ENCODE measurements at places on chromosomes 6 and 20.

- DNase-seq = no peak
Observed at GRCh38 chr6:52741872-52742271, 21.4 kb downstream of the GSTA2 start.

DNA sequence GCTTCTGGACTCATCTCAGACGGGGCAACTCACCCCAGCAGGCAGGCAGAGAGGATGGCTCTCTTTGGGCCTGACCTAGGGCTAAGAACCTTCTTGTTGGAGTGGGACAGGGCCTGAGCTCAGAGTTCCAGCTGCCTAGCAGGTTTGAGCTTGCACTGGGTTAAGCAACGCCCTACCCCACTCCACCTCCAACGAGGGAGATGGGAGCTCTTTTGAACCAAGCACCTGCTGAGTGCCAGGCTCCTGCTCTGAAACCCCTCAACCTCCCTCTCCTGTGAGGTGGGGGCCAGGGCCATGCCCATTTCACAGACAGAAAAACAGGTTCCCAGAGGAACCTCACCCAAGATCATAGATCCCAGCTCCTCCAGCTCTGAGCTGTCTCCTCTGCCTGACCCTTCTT is 54.3 kb downstream of the SNAI1 start:
- no peak for DNase-seq

GRCh38 chr6:20805021-20805420 is 270.8 kb downstream of the CDKAL1 start:
- no peak for DNase-seq

DNA sequence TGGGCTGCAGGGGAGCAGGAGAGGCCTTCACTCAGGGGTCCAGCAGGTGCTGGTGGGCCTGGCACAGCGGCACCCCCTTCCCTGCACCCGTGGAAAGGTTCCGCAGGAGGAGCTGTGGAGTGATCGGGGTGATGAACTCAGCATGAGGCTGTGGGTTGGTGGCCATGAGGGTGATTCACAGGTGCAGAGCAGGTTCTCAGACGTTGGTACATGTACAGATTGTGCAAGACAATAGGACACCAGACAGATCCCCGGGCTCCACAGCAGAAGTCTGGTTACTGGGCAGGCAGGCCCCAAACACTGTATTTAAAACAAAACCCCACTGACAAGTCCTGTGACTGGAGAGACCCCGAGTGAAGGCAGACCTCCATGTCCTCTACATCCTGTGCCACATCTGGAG is 151.6 kb upstream of the CDH4 start:
- DNase-seq = no peak

GRCh38 chr20:17083738-17084137 is 143.1 kb upstream of the PCSK2 start:
- no peak for DNase-seq

DNA sequence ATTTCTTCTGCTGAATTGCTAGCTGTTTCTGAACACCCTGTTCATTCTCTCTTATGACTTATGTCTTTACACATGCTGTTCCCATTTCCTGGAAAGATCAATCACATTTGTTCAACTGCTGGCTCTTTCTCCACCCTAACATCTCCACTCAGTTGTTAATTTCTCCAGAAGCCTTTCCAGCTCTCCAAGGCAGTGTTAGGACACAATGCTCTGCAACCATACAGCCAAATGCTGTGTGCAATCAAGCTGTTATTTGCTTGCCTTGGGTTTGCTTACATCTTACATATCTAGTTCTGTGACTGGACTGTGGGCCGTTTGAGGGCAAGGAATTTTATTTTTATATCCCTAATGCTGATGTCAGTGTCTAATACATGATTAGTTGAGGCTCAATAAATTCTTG is 24.2 kb upstream of the CITED2 start:
- no peak for DNase-seq

DNA sequence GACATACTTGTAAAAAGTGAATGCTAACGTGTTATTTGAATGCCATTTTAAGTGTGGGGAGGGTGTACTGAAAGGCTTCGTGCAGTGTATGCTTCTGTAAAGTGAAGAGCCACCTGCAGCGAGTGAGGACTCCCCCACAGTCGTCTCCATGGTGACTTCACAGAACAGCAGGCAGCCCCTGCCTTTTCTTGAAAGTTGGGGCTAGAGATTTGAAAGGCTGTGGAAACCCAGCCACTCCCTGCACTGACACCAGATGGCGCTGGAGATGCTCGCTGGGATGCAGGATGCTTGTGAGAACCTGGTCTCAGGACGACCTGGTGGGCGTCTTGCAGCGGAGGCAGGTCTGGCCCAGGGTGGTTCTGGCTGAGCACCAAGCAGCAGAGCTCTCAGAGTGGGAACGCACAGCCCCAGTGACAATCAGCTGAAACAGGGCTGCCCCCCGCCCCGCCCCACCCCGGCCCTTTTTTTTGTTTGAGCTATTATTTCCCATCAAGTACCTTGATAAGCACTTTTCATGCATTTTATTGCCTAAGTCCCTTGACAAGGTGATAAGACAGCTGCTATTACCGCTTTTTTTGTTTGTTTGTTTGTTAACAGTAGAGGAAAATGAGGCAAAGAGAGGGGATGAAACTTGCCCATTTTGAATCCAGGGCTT is 150.3 kb downstream of the SYCP2 start:
- DNase-seq = peak; percentile 7

DNA sequence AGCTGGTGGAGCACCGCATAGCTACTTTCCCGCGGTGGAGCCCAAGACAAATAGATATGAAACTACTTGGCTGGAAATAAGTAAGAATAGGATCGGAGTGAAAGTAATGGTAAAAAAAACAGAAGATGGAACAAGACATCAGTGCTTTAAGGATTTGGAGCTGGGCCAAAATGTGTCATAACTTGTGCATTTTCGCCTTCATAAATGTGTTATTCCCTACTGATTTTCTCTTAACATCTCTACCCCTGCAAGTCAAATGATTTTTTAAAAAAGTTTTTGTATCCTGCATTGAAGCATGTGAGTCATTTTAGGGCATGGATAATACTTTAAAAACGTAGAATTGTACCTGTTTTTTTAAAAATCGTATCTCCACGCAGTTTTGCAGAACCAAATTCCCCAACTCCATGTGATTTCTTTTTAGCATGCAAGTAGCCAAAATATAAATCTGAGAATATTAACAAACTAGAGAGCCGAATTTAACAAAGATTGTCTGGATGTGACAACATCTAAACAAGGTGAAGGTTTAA is 882 bp upstream of the FAM184A start:
- DNase-seq = no peak

DNA sequence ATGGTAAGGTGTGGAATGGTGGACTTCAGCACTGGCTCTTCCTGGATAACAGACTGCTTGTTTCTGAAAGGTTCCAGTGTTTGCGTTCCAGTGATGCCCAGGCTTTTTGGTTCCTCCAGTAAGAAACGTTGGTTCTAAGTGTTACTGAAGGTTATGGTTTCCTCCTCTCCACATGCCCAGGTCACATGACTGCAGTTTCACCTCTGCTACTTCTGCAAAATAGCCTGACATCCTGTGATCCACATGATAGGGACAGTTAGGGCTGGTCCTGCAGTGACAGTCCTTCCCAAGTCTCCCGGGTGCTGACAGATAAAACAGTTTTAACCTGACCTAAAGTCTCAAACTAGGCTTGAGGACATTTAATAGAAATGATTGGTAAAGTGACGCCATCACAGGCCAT is 132.2 kb upstream of the CST7 start:
- no peak for DNase-seq

DNA sequence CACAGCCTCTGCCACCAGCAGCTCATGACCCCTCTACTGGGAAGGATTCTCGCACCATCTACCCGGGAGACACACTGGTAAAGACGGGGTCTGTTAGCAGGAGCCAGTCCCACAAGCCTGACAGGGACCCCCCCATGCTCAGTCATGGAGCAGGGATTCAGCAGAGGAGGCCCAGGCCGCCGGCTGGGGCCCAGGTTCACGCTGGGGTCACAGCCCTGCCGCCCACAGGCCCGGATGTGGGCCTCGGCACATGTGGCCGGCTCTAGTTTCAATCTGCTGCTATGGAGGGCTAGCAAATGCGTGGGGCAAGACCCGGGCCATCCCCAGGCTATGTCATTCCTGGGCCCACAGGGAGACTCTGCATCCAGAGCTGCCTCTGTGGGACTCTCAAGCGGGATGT is 25.1 kb downstream of the PXDC1 start:
- DNase-seq = no peak

- no peak for DNase-seq
Observed at GRCh38 chr6:41505122-41506049, 40.8 kb upstream of the FOXP4 start.

- no peak for DNase-seq
Observed at GRCh38 chr20:58864346-58864745, 11.8 kb downstream of the GNAS start.

DNA sequence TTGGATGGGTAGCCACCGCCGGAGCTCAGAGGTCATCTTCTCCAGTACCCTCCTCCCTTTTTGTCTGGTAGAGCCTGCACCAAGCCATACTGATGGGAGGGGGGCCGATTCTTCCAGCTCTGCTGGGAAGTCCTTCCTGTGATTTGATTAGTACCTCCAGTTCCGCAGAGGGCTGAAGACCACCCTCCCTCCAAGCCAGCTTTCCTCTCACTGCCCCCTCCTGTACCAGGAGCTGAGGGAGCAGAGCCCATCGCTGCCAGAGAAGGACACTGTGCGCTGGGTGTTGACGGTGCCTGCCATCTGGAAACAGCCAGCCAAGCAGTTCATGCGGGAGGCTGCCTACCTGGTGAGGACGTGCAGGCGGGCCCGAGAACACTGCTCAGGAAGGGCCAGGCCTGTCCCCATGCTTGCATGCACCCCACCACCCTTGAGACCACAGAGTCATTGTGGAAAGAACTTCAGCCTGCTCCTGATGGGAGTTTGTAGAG is 13.2 kb downstream of the HSPA12B start:
- DNase-seq = no peak

DNA sequence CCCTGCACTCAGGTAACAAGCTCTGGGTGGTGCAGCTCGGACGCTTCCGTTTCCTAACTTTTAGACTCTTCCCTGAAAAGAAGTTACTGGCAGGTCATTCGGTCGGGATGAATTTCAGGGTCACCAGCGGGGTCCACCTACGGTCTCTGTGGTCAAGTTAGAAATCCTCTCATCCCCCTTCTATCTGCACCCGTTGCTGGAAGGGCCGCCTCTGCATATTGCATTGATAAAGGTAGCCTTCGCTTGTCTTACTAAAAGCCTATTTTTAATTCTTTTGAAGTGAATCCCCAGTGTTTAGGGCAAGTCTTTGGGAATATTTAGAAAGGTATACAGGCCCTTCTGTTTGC is 47.3 kb downstream of the LRRN4 start:
- no peak for DNase-seq

DNA sequence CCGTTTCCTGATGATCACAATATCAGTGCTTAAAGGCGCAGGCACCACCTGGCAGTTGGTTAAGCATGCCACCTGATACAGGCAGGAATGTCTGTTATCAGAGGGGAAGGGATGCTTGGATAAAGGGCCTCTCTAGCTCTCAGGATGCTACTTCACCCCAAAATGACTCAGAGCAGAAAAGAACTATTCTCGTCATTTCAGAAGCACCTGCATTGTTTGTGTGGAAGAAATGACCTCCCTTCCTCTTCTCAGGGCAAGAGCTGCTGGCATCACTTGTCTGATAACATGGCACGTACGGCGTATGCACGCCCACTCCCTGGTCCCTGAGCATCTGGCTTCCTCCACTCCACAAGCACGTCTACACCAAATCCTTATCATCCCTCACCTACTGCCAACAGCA is 47.3 kb downstream of the ATP9A start:
- no peak for DNase-seq

DNA sequence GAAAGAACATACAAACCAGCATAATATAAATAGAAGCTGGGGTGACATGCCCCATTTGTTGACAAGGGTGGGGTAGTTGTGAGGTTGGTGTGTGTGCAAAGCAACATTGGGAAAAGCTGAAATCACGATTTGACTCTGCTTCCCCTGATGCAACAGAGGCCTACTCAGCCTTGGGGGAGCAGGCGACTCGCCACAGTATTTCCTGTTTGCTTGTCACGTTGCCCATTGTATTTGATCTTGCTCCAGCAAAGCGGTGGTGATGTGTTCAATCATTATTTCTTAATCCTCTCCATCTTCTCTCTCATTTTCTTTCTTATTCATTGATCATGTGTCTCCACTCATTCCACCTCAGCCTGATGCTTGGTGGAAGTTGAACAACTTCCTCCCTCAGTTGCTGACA is 165.8 kb upstream of the CITED2 start:
- peak; percentile 36 for DNase-seq

- DNase-seq = no peak
Observed at GRCh38 chr6:95169775-95170174, 407.6 kb upstream of the MANEA start.

DNA sequence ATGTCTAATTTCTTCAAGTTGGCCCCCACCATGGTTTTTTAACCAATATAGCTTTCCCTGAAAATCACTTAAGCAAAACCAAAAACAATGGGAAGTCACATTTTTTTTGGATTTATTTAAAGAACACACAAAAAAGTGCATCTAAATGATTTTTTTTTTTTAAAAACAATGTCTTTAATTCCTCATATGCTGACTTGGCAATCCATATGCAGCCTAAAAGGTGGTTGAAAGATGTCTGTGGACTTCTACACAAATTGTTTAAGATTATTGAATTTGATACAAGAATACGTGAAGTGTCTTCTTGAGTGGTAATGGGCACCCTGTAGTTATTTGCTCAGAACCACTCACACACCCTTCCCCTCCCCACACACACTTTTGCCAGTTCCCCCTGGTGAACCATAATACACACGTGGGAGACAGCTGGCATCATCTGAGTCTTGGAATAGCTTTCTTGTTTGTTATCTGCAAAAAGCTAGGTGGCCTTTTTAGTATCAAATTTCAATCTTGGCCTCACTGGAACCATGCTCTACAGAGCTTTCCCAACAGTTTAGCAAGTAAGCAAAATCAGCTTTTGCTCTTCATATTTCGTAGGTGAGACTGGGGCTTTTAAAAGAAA is 60.9 kb upstream of the TULP1 start:
- no peak for DNase-seq

DNA sequence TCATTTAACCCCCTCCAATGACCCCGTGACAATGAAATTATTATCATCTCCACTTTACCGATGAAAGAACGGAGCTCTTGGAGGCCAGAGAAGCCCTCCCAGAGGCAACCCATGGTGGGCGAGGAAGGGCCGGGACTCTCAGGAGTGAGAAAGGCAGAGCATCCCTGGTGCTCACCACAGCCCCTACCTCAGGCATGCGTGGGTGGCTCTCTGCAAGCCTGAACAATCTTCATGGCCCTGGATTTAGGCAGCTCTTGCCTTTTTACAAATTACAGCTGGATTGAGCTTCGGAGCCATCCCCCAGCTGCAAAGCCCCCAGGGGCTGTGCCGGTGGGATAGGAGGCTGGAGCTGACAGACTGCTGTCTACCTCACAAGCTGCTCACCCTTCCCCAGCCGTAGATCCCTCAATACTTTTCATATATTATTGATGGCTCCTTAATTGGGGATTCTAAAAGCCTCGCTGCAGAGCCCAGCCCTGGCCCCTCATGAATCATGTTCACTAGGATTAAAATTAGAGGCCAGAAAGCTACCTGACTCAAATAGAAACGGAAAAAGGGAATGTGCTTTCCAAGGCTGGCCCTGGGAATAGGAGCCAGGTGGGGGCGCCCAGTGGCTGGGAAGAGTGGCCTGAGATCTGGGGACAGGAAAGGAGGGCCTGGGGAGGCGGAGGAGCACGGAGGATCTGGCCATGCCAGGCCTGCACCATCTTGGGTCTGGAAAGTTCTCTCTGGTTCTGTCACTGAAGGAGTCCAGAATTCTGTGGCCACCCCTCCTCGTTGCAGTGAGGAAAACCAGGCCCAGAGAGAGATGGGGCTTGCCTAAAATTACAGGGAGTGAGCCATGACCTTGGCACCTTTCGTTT is 29.1 kb downstream of the CPNE5 start:
- no peak for DNase-seq

GRCh38 chr6:134295953-134296553 is 21.9 kb downstream of the SGK1 start:
- peak; percentile 53 for DNase-seq

- DNase-seq = no peak
Observed at GRCh38 chr6:45272626-45273025, 55.5 kb upstream of the RUNX2 start.

All from CD4-positive, alpha-beta T cell treated with Interleukin-1 beta for 1 hour (primary cell).